ENCODE measurements at places on chromosomes 6 and 20.

GRCh38 chr6:106324726-106325335 lies 729 bp downstream of the ATG5 start:
- no peak for DNase-seq

GRCh38 chr20:46130534-46130933 lies 12.4 kb downstream of the CD40 start:
- DNase-seq, result no peak

DNA sequence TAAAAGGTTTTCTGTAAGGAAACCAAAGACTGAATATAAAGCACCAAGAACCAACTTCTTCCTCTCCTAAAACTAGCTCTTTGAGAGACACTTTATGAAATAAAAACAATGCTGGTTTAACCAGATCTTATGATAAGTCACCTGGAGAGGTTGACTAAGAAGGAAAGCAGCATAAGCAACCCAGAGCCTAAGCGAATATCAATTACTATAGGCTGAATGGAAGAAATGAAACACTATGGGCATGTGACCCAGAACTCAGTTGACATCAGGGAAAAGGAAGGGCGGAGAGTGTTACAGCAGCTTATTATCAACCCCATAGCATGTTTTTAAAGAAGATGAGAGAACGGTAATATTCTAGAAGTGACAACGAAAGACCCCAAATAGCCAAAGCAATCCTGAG lies 94.1 kb upstream of the STMND1 start:
- DNase-seq, result no peak

- no peak for DNase-seq
These were observed 291.1 kb downstream of the ADGRG6 start for GRCh38 chr6:142592876-142593275.

- no peak for DNase-seq
These were observed 477.7 kb downstream of the BTBD3 start for GRCh38 chr20:12395353-12395752.

GRCh38 chr20:38890497-38890818 lies 35.8 kb upstream of the FAM83D start:
- DNase-seq, result no peak

- no peak for DNase-seq
These were observed 11.8 kb downstream of the SMOC2 start for GRCh38 chr6:168452685-168453377.

DNA sequence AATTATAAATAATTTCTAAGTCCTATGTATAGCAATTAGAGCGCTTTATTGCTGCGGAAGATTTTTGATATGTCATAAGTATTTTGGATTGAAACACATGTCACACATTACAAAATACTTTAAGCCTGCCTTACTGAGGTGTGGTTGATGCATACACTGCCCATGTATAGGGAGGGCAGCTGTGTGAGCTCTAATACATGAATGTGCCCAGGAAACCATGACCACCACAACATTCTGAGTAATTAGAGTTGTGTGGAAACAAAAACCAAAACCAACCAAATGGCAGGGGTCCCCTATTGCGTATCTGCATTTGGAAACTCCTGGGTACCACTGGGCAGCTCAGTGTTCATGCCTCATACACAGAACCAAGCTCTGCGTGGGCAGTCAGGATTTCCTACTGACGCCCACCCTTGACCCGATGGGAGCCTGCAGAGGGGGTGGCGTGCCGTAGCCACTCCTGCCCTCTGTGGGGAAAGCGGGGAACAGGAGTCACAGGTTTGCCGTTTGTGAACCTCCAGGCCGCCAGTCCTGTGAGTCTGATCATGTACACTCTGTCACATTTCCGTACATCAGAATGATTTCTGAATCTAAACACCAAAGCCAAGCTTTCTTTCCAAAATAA lies 50.9 kb upstream of the PDE10A start:
- no peak for DNase-seq

DNA sequence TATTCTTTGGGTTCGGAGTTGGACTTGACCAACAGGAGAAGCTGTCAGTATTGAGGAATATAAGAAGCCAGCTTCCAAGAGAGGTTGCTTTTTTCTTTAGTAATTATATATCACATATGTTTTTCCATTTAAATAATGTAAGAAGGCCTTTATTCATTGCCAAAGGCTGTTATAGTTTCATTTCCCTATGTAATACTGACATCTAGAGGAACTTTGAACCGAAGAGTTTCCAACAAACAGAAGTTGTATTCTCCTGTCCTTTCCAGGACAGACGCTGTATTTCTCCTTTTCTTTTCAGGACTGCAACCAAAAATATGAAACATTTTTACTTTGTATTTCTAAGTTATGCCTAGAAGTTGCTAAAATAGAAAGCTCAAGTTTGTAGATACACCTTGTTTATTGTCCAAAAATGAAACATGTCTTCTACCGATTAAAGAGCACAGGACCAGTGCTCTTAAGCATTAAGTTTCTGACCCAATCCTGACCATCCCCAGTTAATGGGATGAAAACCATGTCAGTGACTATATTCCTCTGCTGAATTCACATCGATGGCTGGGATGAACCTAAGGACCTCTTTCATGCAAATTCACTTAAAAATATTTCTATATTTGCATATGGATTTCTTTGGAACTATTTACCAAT lies 55.1 kb downstream of the MYLK4 start:
- no peak for DNase-seq

DNA sequence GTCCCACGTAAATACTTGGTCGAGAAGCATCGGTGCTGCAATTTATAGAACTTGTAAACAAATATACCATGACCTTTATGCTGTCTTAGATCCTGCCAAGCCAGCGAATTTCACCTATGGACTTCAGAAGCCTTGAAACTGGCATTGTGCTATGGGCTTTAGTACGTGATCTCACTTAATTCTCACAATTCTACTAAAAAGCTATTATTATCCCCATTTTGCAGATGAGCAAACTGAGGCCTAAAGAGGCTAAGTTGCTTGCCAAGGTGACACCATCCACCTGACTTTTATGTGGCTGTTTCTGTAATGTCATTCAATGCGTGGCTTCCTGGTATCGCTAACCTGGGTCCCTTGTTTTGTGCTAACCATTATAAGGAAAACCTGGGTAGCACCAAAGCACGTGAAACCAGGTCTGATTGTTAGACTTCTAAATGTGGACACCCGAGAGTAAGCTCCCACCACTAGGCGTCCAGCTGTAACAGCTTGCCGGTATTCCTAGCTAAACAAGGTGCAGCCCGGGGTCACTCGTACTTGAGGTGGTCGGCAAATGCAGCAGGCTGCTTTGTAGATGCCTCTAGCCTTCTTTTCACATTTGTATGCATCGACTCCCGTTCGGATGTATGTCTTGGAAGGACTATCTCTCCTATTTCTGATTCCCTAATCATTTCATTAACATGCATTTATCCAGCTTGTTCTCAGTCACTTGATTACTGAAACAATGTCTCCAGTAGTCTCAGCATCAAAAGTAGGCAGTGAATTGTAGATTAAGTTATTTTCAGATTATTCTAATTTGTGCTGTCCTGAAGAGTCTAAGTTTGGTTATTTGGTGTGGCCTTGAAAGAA lies 1.1 kb downstream of the SYNJ2 start:
- DNase-seq, result peak; percentile 74

DNA sequence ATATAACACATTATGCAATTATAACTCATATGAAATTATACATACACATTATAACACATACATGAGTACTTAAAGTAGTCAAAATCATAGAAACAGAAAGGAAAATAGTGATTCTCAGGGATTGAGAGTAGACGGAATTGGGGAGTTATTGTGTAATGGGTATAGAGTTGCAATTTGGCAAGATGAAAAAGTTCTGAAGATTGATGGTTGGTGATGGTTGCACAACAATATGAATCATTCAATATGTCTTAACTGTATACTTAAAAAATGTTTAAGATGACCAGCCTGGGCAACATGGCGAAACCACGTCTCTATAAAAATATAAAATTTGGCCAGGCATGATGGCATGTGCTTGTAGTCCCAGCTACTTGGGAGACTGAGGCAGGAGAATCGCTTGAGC lies 372.7 kb downstream of the CDKAL1 start:
- no peak for DNase-seq

DNA sequence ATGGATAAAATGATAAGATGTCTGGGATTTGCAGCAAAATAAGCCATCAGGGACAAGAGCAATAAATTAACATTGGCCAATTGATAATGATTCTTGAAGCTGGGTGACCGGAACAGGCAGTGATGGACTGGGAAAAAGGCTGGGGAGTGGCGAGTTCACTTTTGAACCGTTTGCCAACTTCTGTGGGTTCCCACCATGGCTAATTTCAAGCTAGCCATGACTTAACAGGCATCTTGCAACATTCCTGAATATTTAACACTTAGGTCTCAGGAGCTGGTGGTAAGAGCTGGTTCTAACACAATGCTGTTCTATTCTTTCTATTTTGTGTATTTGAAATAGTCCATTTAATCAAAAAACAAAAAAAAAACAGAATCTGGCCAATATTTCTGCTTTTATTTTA lies 37.6 kb upstream of the CD83 start:
- no peak for DNase-seq

- no peak for DNase-seq
These were observed 7.1 kb upstream of the DDO start for GRCh38 chr6:110422444-110422822.

DNA sequence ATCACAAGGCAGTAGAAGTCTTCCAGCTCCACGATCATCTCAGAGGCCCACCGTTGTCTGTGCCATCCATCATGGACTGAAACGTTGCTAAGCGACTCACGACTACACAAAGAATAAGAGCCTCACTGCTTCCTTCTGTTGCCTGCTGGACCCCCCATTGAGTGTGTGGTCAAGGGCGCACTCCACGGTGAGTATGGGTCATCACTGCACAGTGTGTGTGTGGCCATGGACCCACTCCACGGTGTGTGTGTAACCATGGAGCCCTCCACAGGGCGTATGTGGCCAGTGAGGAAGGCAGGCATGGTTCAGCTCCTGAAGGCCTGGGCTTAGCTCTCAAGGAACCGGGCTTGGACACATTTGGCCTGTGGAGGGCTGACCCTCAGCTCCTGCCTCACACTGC lies 123.4 kb upstream of the AFDN start:
- DNase-seq, result peak; percentile 26

DNA sequence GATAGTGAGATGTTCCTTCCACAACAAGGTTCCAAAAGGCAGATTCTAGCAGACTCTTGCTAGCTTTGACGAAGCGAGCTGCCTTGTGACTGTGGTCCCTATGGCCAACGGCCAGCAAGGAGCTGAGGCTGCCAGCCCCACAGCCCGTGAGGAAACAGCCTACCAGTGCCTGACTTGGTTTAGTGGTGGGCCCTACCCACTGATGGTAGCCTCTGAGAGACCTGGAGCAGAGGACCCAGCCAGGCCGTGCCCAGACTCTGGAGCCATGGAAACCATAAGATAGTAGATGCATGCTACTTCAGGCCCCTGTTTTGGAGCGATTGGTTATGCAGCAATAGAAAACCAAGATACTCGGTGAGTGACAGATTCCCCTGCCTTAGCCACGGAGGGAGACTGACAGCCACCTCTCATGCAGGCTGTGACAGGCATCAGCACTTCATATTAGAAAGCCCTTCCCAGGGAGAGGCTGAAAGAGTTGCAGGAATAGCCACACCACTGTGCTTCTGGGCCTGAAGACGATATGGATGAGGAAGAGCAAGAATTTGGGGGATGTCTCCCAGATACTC lies 19.2 kb downstream of the PSMG4 start:
- DNase-seq, result no peak

Data from coronary artery (tissue), 2 donors.